Right renal cortex interstitium (tissue), 3 donors: ENCODE measurements at places on chromosomes 1 and 21. TPM values are rescaled to one million over a fixed set of nuclear protein-coding genes. Genes with fewer than 3 reads are reported as not detected.

The AUNIP gene
- 4.6 TPM for polyA plus RNA-seq

DNA sequence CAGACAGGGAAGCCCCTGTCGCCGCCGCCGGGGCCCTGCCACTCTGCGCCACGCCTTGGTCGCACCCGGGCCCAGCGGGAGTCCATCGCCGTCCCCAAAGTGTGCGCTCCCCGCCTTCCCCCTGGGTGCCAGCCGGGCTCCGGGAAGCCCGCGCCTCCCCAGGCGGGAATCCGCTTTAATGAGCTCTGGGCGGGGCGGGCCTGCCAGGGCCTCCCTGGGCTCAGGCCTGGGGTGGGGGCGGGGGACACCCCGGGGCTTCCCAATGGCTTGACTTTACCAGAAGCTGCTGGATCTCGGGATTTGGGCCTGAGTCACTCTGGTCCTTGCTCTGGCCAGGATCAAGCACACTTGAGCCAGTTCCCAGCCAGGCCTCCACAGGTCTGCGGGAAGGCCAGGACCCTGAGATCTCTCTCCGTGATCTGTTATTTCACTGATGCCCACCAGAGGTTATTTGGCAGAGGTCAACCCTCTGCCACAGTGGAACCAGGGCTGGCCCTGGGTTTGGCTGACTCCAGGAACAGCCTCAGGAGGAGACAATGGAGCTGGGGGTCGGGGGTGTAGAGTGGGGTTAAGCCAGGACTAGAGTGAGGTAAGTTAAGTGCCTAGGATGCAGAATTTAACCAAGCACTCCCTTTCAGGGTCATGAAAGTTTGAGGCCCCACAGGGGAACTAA, 178.4 kb upstream of the EDN2 start:
- no peak for DNase-seq

The WLS gene
- 170 TPM for polyA plus RNA-seq

The C1orf167 gene
- polyA plus RNA-seq = 0.36 TPM

The TLR5 gene
- 5.3 TPM for polyA plus RNA-seq

DNA sequence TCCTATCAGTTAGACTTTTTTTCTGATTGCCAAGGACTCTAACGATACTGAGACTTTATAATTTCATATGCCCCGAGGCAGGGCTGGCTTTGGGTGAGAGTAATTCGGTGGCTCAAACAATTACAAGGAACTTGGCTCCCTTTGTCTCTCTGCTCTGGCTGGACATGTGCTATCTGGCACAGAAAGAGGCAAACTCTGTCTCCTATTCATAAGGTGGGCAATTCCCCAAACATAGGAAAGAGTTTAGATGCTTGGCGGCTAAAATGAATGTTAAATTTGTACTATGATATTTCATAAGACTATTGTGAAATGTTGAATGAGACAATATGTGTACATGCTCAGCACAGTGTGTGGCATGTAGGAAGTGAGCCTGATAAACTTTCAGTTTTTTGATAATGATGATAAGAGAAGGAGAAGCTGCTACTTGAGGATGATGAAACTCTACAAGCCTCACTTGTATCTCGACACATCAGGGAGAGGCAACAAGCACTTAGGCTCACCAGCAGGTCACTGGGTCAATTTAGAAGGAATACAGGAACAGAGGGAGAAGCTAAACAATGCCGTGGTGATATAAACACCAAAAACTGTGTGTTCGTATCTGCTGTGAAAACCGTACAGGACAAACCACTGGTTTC, 12.6 kb upstream of the NTPCR start:
- DNase-seq = no peak

The UMODL1 gene
- polyA plus RNA-seq = 0.04 TPM

The LCE1D gene
- not detected for polyA plus RNA-seq

The RNU5D-1 gene
- not detected for polyA plus RNA-seq

- no peak for DNase-seq
These were observed 5.7 kb downstream of the MYBPH start for GRCh38 chr1:203169770-203170520.

GRCh38 chr1:51219022-51219421, 17.1 kb upstream of the RNF11 start:
- DNase-seq = no peak

DNA sequence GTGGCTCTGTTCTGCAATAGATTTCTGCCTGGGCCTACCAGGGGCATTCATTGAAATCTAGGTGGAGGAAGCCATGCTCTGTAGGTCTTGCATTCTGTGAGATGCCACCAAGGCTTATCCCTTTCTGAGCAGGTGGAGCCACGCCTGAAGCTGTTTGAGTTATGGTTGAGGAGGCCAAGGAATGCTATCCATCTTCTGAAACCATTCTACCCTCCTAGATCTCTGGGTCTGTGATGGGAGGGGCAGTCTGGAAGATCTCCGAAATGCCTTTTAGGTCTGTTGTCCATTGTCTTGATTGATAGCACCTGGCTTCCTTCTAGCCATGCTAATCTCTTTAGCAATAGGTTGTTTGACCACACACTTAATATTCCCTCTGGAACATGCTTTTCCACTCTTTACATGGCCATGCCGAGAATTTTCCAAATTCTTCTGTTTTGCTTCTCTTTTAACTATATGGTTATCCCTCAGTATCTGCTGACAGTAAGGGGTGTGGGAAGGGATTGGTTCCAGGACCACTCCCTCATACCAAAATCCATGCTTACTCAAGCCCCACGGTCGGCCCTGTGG, 45.2 kb downstream of the AK4 start:
- DNase-seq = no peak

DNA sequence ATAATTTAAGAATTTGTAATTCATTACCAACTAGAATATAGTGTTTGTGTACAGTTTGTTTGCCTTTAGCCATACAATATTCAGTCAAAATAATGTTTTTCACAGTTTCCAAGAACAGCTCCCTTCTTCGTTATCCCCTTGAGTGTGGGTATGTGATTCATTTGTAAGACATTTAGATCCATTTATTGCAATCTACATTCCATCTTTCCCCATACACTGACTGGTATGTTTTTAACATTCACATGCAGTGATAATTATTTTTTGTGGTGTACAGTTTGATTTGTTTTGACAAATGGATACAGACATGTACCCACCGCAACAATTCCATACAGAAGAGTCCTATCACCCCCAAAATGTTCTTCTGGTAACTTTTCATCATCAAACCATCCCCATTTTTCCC, 589.1 kb upstream of the ADAMTS5 start:
- no peak for DNase-seq

The ISG15 gene
- 10.7 TPM for polyA plus RNA-seq

DNA sequence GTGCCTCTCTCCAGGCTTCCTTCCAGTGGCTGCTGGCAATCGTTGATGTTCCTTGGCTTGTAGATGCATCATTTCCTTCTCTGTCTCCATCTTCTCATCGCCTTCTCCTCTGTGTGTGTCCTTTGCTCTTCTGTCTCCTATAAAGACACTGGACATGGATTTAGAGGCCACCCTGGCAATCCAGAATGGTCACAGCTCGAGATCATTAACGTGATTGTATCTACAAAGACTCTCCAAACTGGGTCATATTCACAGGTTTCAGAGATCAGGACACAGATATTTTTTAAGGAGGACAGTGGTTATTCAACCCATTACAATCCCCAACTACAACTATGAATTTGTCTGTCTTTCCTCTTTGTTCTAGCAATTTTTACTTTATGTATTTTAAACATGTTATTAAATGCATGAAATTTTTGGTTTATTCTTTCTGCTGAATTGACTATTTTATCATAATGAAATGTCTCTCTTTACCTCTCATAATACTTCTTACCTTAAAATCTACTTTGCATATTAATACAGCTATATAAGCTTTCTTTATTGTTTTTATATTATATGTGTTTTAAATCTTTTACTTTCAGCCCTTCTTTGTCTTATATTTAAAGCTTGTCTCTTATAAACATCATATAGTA, 22.8 kb downstream of the CR1 start:
- DNase-seq = no peak

The AJAP1 gene
- 1.7 TPM for polyA plus RNA-seq

The OLIG2 gene
- not detected for polyA plus RNA-seq

The MATN1 gene
- 0.21 TPM for polyA plus RNA-seq

- no peak for DNase-seq
These were observed 23.0 kb upstream of the ITLN1 start for GRCh38 chr1:160907976-160908375.

The ETV3L gene
- polyA plus RNA-seq = not detected

The CSMD2 gene
- 1.1 TPM for polyA plus RNA-seq

GRCh38 chr1:3034162-3034561, 12.9 kb downstream of the ACTRT2 start:
- no peak for DNase-seq

DNA sequence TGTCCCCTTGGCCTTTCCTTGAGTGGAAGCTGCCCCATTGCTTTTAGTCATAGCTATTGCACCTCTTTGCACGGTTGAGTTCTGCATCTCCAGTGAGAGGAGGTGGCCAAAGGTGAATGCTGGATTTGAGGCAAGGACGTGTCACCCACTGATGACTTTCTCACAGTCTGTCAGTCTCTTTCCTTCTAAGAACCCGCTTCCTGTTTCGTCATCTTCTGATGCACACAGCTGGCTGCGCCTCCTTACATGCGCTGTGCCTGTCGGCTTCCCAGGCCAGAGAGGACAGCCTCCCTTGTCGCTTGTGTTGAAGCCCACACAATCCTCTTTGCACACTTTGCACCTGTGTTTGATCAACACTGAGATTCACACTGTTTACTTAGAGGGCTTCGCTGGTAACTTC, 41.8 kb upstream of the PWP2 start:
- no peak for DNase-seq

The OR13G1 gene
- not detected for polyA plus RNA-seq

DNA sequence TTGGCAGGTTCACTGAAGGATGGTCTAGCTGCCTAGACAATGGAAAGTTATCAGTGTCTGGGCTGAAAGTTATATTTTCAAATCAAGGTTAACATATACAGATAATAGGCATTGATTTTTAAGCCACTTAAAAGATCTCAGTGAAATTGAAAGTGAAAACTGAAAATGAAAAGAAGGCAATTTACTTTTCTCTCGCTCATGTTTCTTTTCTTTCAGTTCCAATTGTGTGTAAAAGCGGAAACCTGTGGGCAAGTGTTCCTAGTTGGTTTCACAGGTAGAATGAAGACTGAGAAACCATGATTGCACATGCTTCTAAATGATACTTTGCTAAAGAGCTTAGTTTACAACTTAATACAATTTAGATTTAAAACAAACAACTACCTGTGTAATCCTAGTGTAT, 383.7 kb downstream of the ZP4 start:
- no peak for DNase-seq

- DNase-seq = no peak
These were observed 37.4 kb downstream of the PTP4A2 start for GRCh38 chr1:31900790-31901189.

The AADACL3 gene
- polyA plus RNA-seq = not detected

The OR2T3 gene
- not detected for polyA plus RNA-seq

- DNase-seq = no peak
These were observed 45.2 kb downstream of the LDLRAD2 start for GRCh38 chr1:21857142-21857839.

- DNase-seq = no peak
These were observed 69.6 kb upstream of the KRTAP19-8 start for GRCh38 chr21:31107871-31108270.

The LRRIQ3 gene
- polyA plus RNA-seq = 4.7 TPM

GRCh38 chr1:93605812-93606512, 75.7 kb downstream of the BCAR3 start:
- DNase-seq = no peak

The TOR1AIP2 gene
- polyA plus RNA-seq = 34.7 TPM

GRCh38 chr1:68313735-68314134, 81.4 kb upstream of the WLS start:
- no peak for DNase-seq

GRCh38 chr1:118021668-118022067, 92.1 kb downstream of the WDR3 start:
- DNase-seq = no peak

The USH2A gene
- polyA plus RNA-seq = 0.22 TPM

DNA sequence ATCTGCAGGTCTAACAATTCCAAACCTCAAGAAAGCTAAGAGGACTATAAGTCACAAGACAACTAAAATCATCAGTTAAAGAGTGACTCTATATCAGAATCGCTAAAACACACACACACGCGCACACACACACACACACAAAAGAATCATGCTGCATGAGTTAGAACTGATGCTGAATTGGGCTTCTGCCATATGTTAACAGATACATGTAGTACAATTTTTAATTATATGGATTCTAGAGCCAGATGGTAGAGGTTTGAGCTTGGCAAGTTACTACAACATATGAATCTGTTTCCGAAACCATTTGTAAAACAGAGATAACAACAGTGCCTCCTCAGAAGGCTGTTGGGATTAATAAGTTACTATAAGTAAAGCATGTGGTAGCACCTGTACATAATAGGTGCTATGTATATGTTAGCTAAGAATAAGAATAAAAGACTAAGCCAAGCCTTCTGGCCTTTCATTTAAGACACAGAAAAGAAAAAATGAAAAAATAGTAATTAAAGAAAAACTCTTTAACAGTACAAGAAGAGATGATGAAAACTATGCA, 17.9 kb downstream of the EPRS1 start:
- DNase-seq = no peak

The GPR25 gene
- not detected for polyA plus RNA-seq

DNA sequence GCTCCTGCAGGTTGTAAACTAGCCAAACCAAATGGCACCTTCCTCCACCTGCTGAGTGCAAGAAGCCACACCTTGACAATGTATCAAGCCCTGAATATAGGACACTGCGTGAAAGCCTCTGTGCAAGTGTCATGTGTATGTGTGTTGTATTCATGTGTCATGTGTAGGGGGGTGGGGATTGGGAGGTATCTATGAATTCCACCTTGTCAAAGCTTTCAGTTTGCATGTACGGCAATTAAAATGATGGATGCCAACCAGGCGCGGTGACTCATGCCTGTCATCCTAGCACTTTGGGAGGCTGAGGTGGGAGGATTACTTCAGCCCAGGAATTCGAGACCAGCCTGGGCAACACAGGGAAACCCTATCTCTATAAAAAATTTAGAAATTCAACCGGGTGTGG, 19.8 kb downstream of the CD34 start:
- DNase-seq = no peak

- no peak for DNase-seq
These were observed 25.0 kb downstream of the CD244 start for GRCh38 chr1:160837558-160838205.

The H6PD gene
- 33.9 TPM for polyA plus RNA-seq

DNA sequence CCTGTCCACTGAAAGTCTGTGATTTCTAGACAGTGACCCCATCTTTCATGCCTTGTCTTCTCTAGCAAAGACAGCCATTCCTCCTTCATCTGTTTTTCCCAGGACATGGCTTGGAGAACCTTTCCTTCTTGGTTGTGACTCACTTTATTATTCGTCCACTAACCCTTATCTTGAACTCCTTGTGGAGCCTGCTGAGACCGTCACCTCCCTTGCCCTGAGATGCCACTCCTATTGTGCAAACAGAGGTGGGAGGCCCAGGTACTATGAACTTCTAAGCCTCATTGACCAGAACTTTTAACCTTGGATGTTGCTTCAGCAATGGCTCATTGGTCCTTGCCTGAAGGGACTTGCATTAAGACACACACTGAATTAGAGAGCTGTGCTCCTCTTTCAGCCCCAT, 117.5 kb downstream of the FOXD2 start:
- no peak for DNase-seq

The KCNJ10 gene
- 33.3 TPM for polyA plus RNA-seq

The PRR9 gene
- not detected for polyA plus RNA-seq
